Activated T-cell treated with anti-CD3 and anti-CD28 coated beads, Interleukin-2, amount 50 U/mL, for 48 hours (primary cell): ENCODE measurements at places on chromosomes 3 and 15.

- no peak for DNase-seq
These were observed 47.4 kb downstream of the NTRK3 start for GRCh38 chr15:88209111-88209510.

DNA sequence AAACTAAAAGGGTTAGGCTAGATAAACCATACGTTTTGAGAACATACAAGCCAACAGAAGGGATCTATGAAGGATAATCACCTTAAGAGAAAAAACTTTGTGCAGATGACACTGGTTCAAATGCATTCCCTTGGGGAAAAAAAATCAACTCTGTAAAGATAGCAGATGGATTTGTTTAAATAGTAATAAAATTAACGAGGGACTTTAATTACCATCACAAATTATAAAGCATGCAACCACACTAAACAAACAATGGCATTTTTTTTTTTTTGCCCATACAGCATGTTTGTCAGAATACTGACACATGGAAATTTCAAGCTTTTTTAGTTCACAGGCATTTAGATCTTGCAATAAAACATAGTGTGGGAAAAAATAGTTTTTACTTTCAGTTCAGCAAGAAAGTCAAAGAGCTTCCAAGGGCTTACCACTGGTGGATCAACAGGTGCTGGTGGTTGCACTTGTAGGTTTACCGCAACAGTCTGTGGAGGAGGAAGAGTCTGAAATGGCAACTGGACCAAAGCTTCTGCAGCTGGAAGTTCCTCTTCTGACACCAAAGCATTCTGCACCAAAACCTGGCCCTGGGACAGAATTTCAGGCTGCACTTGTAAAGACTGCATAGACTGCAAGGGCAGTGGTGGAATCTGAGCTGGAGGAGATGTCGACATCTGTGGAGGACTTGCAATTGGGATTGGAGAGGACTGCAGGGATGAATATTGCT lies 53.1 kb downstream of the PHC3 start:
- no peak for DNase-seq

DNA sequence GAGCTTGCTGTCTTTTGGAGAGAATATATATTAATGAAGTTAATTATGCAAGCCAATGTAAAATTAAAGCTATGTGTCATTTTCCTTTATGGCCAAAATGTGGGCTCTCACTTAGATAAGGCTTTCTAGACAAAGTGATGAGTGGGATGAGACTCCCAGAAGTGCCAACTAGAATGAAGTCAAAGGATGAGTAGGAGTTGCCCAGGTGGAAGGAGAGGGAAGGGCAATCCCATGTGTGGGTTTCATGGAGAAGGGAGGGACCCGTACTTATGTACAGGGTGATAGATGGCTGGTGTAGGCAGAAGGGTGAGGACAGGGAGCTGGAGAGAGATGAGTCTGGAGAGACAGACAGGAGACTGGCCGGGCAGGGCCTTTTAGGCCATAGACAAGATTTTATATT lies 239.2 kb downstream of the THRB start:
- DNase-seq = no peak

DNA sequence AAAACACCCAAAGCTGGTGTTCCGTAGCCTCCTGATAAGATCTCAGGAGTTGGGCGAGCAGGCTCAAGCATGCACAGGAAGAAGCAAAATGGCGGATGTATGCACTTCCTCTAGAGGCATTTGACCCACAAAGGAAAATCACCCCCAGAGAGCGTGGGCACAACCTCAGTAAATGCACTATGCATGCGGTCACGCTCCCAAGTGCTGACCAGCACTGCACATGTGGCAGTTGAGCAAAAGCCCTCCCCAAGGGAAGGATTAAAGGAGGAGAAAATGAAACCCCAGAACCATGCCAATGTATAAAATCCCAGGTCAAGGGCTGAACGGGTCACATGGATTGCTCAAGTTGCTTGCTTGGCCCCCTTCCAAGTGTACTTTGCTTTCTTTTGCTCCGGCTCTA lies 289.4 kb upstream of the IGF1R start:
- DNase-seq = no peak

GRCh38 chr15:66214246-66214645 lies 39.3 kb downstream of the MEGF11 start:
- no peak for DNase-seq
